Hematopoietic multipotent progenitor cell (in vitro differentiated cells): ENCODE measurements at places on chromosomes 5 and 9.

DNA sequence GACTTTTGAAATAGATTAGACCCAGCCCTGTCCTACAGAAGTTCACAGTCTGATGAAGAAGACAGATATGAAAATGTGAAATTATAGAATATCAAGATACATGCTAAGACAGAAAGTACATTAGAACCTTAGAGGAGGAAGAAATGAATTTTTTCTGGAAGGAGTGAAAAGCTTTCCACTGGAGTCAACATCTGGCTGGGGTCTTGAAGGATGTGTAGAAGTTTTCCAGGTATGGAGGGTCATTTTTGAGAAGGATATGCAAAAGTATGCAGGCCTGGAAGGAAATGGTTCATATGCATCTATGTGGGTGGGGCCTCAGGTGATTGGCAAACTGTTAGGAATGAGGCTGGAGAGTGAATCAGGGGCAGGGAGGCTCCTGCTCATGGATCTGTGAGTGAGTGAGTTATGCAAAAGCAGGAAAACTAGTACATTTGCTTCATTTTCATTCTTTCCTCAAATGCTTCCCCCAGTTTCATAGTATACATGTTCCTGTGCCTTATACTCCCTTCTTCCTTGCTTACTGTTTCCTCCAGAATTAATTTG lies 142.3 kb downstream of the GRIA1 start:
- no peak for DNase-seq

- no peak for DNase-seq
These were observed 38.2 kb upstream of the ARSB start for GRCh38 chr5:79023348-79023747.

DNA sequence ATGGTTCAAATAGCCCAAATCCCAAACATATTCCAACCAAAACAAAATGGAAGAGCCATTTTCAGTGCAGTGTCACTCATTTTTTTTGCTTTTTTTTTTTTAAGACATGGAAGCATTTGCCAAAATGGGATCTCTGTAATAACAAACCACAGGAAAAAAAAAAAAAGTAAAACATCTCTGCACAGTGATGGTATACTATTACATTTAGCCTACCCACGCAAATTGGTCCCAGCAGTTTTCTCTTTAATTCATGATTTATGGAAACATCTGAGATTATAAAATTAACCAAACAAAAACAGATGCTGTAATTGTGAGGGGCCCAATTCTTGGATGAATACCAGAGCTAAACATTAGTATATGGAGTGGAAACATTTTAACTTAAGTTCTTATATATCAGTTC lies 566.6 kb downstream of the ZNF608 start:
- DNase-seq = no peak

GRCh38 chr5:105259581-105260217 lies 1697.1 kb upstream of the NUDT12 start:
- DNase-seq = no peak
